ENCODE measurements at places on chromosomes 6 and 20. TPM values are rescaled to one million over a fixed set of nuclear protein-coding genes. Genes with fewer than 3 reads are reported as not detected.

DNA sequence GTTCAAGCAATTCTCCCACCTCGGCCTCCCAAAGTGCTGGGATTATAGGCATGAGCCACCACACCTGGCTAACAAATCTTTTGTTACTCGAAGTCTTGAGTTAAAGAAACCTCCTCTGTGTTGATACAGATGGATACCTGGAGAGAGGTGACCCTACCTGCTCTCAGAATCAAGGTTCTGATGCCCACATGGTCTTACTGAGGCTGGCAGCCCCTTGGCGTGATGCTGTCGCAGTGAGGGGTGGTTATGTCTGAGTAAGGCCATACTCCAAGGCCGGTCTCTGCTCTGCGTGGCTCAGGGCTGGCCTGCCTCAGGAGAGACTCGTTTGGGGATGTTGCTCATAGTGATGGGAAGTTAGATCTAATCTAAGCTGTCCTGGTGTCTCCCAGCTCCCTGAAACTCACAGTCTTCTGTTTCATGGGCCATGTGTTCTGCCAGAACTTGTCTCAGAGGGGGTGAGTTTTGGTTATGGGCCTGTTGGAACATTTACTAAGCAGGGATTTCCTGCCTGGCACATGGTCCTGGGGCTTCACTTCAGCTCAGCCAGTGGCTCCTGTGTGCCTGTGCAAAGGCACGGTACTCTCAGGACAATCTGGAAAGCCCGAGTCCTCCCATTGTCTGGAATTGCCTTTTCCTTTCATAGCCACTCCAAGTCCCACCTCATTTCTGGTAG is 17.5 kb upstream of the TRAF3IP2 start:
- DNase-seq: no peak

The EYS gene
- polyA plus RNA-seq: 0.05 TPM

DNA sequence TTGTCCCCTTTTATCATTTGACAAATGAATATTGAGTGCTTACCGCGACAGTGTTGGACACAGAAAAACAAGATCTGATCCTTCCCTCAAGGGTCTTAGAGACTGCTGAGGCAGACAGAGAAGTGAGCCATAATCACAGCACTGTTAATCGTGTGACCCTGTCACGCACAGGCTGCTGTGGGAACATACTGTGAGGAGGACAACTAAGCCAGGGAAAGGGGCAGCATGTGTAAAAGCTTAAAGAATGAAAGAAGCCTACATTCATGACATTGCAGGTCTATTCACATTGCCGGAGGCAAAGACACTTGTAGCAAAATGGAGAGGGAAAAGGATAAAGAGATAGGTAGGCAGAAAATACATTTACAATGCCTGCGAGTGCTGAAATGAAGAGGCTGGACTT is 32.7 kb downstream of the TRDN start:
- DNase-seq: no peak

The GSTA1 gene
- not detected for polyA plus RNA-seq

DNA sequence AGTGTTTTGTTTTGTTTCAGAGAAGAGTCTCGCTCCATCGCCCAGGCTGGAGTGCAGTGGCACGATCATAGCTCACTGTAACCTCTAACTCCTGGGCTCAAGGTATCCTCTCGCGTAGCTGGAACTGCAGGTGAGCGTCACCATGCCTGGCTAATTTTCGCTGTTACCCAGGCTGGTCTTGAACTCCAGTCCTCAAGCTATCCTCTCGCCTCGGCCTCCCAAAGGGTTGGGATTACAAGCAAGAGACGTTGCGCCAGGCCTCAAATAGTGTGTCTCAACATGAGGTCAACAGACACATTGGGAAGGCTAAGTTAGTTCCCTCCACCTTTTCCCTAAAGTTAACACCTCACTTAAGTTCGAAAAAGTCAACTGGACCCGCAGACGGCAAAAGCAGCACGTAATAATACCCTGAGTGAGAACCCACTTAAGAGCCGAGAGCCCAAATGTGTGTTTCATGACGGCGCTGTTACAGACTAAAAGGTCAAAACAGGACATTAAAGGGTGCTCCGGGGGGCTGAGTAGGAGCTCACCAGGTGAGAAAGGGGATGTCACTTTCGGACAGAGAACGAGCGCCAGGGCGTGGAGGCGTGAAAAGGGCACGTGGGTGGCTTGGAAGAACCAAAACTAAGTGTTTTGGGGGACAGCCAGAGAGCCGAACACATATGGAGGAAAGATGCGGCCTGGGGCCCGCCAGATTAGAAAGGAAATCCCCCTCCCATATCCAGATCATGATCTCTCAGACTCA is 499 bp downstream of the TTI1 start:
- no peak for DNase-seq

DNA sequence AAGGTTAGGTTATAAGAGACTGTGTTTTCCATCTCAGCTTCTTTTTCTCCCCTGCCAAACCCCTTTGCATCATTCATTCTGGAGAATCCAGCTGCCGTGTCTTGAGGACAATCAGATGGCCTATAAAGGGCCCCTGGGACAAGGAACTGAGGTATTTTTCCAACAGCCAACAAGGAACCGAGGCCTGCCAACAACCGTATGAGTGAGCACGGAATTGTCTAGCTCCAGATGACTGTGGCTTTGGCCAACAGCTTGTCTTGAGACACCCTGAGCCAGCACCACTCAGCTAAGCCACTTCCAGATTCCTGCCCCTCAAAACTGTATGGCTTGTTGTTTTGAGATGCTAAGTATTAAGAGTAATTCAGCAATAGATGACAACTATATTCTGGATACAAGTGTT is 433.7 kb upstream of the HSF2 start:
- DNase-seq: no peak
